Inflammatory macrophage treated with lipopolysaccharide for 1 hour (primary cell): ENCODE measurements at places on chromosomes 12 and 14.

DNA sequence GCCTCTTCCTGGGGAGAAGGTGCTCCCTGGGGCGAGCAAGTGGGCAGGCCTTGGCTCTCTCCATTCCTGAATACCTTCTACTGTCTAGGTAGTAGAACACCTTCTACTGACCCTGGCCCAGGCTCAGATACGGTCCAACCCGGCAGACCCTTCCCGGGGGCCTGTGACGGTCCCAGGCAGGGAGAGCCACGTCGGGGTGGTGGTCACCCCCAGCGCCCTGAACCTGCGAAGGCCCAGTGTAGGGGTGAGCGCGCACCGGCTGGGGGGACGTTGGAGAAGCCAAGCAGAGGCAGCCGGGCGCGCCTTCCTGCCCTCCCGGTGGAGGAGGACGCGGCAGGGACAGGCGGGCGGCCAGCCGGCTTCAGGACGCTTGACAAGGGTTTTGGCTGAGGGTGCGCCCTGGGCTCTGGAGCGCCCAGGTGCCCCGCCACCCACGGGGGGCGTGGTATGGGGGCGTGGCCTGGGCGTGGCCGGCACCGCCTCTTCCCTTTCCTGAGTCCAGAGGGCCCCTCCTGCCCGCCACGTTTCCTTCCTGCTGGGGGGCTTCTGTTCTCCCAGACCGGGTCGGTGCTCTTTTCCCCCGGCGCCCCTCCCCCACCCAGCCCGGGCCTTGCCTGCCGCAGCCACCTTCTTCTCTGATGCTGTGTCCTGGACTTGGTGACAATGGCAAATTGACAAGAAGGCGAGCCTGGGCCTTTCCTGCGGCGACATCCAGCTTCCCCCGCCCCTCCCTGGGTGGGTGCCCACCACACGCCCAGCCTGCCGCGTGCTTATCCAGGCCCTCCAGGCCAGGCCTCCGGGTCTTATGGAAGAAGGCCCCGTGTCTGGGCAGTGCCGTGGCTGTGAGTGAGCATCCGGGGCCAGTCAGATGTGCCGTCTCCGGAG is 24.5 kb upstream of the PPP1R13B start:
- DNase-seq: no peak

DNA sequence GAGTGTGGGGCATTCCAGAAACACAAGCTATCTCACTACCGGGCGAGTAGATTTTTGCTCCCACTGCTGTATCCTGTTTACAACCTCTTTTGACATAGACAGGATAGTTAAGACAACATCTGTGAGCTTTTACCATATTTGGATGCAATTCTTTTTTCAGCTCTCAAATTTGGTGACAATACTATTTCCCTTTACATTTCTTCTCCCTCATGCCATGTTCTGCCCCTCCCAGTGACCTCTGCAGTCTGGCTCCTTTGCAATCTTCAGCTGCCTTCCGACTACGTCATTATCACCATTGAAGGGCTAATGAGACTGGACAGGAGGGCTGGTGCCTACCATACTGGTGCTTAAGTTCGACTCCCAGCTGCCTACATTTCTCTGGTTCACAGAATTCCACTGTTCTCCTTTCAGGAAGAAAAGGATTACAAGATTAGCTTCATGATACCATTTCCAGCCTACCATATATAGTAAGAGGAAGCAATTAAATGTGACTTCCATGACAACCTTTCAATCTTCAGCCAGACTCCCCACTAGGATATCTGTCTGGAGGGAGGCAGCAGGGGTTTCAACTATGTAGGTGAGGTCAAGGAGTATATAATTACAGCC is 251.6 kb downstream of the PHLDA1 start:
- no peak for DNase-seq

GRCh38 chr12:31210541-31210940 is 115.4 kb downstream of the SINHCAF start:
- peak; percentile 62 for DNase-seq

DNA sequence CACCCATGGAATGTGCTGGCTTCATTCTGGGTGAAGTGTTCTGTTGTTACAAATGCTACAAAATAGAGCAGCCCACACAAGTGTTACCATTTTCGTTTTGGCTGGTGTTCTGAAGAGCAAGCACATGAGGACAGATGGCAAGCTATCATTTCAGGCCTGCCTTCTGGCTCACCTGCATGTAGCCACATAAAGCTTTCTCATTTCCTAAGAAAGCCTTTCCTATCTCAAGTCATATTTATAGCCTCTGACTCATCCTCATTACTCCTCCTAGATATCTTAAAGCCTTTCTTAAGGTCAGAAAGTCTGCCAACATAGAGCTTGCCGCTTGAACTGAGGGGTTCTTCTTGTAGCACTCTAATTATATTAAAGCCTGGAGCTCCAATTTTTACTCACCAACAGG is 89.0 kb downstream of the PTPRR start:
- DNase-seq: no peak

DNA sequence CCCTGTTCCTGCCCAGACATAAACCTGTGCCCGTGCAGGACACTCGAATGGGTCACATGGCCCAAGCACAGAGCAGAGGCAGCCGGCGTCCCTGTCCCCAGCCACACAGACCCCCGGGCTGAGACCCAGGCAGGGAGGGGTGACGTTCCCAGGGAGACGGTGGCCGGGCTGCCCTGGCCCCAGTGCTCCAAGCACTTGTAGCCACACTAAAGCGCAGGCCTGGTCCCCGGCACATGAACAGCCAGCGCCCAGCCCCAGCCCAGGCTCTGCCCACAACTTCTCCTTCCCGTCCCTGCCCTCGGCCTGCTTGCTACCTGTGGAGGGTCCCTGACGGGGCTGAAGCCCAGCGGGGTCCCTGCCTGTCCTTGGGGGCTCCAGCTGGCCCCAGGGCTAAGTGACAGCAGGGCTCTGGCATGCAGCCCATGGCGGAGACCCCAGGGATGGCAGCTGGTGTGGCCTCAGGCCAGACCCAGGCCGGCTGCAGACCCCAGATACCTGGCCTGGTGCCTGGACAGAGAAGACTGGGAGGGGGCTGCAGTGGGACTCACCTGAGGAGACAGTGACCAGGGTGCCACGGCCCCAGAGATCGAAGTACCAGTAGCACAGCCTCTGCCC is 338.4 kb downstream of the TMEM121 start:
- DNase-seq: no peak

GRCh38 chr12:108119126-108119973 is 9.7 kb upstream of the WSCD2 start:
- DNase-seq: no peak

- DNase-seq: peak; percentile 39
Observed at GRCh38 chr14:20934148-20934762, 21.0 kb upstream of the RNASE2 start.

DNA sequence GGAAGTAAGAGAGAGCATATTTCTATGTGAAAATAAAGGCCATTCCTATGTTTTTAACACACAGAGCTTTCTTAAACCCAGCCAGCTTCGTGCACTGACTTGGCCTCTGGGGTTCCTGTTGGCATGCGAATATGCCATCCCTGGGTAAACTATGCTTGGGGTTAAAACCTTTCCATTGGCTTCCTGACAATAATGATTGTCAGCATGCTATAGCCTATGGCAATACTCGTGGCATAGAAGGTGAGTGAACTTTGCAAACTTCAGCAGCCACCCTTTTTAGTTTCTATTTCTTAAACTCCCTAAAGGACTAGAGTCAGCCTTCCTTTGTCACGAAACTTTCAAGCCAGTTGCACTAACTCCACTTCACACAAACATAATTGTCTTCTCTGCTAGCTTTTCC is 148.4 kb upstream of the RGS6 start:
- no peak for DNase-seq

GRCh38 chr14:34951286-34951685 is 31.5 kb upstream of the SRP54 start:
- no peak for DNase-seq

DNA sequence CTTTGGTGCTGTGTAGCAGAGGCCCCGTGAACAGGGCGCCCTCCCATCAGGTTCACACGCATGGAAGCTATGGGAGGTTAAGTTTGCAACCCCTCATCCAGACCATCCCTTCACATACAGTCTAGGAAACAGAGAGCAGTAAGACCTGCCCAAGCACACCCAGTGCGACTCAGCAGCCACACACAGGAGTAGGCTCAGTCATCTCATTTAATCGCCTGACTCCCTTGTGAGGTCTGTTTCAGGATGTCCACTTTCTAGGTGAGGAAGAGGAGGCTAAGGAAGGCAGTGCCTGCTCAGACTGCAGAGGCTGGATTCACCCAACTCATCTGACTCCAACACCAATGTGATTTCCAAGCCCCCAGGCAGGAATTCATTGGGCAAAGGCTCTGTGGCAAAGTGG is 11.9 kb downstream of the BDKRB1 start:
- DNase-seq: no peak

- no peak for DNase-seq
Observed at GRCh38 chr12:104966677-104967076, 8.6 kb upstream of the SLC41A2 start.

DNA sequence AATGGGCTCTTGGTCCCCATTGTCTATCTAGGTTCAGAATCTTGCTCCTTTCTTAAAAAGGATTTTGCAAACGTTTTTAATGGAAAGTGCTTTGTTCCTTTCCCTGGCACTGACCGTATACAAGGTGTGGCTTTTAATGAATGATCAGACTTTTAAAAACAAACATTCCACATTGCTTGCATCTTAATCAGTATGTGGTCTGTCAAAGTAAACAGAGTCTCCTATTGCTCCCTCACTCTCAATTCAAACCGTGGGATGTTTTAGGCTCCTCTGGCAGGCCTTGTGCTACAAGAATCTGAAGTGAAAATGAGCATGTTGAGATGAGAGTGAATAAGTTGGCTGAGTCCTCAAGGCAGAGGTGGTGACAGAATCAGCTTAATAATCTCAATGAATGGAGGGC is 107.0 kb downstream of the VRK1 start:
- no peak for DNase-seq

DNA sequence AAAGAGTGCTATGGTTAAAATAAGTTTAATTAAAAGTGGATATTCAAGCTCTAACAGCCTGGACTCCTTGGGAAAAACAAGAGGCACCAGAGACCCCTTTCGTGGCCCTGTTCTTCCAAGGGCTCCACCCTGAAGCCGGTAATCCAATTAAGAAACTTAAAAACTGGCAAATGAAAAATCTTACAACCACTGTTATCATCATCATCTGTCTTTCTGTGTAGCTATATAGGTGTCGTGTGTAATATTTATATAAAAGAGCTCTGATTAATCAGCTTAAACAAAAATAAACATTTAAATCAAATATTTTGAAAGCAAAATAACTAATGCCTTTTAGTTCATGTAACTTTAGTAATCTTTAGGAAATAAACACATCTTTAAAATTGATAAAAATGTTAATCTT is 4.5 kb downstream of the ATF1 start:
- DNase-seq: no peak

DNA sequence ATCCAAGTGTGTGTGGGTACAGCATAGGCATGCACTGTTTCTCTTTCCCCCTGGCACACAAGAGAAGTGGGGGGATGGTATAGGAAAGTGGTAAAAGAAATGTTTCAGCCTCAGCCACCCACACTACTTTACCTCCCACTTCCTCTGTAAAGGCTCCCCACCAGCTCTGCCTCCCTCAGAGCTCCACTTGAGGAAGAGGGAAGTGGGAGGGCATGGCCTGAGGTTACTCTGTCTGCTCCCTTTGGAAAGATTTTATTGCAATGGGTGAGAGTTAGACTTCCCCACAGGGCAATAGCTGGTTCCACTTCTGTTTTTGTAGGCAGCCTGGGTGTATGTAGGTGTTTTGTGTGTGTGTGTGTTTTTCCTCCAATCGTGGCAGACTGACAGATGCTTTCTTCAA is 145.3 kb downstream of the SSPN start:
- peak; percentile 92 for DNase-seq

DNA sequence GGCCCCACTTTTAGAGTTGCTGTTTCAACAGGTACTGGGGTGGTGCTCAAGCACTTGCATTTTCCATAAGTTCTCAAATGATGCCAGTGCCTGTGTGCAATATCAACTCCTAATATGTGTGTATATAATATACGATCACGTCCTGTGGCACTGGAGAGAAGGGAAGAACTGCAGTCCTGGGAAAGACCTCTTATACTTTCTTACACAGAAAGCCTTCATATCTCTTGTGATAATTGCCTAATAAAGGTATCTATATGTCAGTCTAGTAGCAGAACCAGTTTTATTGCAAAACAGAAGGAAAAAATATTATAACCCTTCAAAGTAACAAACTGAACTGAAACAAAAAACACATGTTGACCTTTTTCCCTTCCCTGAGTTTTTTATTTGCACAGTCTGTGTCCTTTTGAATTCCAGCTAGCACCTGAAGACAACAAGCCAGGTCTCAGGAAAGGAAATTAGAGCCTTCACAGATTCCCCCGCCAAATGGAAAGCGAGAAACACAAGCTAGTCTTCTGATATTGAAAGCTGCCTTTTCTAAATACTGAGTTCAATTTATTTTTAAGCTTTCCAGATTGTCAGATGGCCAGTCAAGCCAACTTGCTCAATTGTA is 44.4 kb downstream of the IGF1 start:
- no peak for DNase-seq

GRCh38 chr12:50220363-50220995 is 53.3 kb upstream of the CERS5 start:
- DNase-seq: peak; percentile 34

GRCh38 chr12:124689631-124690030 is 122.2 kb upstream of the NCOR2 start:
- DNase-seq: peak; percentile 66

GRCh38 chr14:74616507-74616906 is 4.5 kb upstream of the LTBP2 start:
- peak; percentile 78 for DNase-seq

DNA sequence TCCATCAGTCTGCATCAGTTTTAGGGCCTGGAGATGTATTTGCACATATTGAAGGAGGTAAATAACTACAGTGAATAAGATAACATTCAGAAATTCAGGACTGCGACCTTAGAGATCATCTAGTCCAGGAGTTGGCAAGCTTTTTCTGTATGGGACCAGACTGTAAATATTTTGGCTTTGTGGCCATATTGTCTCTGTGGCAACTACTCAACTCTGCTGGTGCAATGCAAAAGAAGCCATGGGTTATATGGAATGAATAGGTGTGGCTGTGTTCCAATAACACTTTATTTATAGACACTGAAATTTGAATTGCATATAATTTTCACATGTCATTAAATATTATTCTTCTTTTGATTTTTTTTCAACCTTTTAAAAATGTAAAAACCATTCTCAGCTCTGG is 156.6 kb downstream of the METTL25 start:
- no peak for DNase-seq

GRCh38 chr12:57439762-57440266 is 5.2 kb downstream of the INHBC start:
- DNase-seq: no peak

DNA sequence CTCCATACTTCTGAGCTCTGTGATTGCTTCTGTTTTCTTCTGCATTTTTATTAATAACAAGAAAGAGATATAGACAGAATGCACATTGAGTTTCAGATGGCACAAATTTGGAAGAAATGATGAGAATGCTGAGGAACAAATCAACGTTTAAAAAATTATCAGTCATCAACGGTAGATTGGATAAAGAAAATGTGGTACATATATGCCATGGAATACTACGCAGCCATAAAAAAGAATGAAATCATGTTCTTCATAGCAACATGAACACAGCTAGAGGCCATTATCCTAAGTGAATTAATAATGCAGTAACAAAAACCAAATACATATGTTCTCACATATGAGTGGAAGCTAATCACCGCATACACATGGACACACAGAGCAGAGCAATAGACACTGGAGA is 81.8 kb downstream of the DUSP6 start:
- no peak for DNase-seq
